ENCODE measurements at places on chromosomes 5 and 9.

DNA sequence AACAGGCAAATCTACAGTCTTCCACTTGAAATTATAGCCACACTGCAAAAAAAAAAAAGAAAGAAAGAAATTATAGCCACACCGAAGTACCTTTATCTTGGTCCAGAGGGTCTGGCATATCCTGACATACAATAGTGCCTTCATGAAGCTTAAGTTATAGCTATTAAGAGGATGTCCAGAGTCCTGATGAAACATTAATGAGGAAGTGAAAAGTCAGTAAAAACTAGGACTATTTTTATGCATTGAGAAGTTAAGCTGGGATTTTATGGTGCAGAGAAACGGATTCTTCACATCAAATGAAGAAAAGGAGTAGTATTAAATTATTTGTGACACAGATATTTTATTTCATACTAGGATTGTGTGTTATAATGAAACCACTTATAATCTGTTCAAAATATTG lies 123.9 kb downstream of the SV2C start:
- DNase-seq, result no peak

- DNase-seq, result no peak
Observed at GRCh38 chr9:111005746-111006470, 32.4 kb downstream of the LPAR1 start.

DNA sequence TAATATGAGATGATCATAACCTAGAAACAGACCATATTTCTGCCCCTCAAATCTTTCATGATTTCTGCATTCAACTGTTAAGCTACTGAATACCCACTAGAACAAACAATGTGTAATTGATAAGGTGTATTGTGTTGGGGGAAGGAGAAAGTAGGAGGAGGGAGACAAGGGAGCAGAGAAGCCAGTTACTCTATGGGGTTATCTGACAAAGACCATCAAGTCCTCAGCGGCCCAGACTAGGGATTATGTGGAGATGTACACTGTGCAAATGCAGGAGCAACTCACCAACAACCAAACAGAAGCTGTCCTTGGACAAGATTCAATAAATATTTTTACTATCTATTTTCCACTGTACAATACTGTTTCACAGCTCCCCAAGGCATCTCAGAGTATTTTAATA lies 2.7 kb downstream of the NRG2 start:
- no peak for DNase-seq

DNA sequence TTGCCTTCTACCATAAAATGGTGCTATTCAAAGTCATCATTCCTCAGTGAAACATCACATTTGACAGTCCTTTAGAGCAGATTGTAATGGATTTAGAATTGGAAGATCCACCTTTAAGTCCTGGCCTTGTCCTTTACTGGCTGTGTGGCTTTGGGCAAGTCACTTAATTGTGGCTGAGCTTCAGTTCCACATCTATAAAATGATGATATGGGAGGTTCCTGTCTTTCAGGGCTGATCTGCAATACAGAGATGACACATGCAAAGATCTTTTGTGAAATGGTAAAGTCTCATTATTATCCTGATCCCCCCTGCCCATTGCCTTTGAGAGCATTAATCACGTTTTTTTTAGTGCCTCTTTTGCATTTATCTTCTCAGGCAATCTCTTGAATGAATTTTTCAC lies 58.2 kb downstream of the ZFAND5 start:
- no peak for DNase-seq

DNA sequence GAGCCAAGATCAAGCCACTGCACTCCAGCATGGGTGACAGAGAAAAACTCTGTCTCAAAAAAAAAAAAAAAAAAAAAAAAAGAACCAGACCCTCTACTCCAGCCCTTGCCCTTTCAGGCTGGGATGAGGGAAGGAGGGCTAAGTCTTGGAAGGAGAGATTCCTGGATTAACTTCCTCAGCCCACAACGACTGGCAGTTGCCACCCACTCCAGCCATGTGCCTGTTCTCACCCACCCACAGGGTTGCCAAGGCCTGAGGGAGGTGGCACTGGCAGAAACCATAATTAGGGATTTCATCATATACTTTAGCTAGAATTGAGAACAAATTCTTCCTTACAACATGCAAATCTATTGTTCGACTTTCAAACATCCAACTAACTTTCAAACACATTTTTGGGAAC lies 87.8 kb upstream of the SLC30A5 start:
- DNase-seq, result no peak

DNA sequence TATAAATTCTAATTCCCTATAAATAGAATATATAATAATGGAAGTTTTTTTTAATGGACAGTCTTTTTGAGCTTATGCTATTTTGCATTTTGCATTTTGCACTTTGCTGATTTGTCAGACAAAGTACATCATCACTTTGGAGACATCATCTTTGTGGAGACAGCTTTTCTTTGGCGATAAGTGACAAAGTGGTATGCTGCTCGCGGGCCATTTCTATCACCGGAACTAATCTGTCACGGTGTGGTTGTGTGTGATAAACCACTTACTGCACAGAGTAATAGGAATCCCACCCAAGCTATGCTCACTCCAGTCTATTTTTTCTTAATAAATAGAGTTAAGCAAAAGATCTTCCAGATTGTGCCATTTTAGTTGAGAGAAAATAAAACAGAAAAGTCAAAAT lies 133.1 kb downstream of the MACIR start:
- DNase-seq, result no peak

GRCh38 chr9:129854588-129855110 lies 19.4 kb downstream of the USP20 start:
- no peak for DNase-seq

- DNase-seq, result no peak
Observed at GRCh38 chr5:126097876-126098275, 325.3 kb upstream of the GRAMD2B start.

DNA sequence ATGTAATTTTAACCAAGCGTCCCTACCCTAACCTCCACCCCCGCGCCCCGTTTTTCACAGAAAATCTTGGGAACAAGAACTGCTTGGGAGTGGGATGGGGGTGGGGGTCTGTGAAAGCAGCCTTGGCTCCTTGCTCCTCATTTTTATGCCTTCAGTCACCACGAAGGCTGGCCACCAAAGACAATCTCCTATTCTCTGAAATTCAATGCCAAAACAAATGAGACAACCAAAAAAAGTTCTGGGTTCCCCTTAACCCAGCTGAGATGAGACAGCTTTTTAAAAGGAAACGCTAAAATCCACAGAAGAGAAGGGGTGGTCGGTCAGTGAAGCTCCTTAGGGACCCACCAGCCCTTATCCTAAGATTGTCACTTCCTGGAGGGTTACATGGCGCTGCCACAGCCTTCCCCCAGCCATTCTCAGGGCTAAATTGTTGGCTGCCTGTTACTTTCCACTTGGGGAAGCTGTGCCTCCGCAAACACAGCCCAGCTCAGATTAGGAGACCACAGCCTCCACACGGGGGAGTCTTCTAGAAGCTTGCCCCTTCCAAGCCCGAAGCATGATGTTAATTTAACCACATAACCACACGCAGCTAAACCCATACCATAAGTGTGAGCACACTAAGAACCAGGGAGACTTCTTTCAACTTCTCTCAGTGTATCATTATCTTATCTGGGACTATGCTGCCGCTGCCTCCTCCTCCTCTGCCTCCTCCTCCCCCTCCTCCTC lies 136.3 kb downstream of the FOXD1 start:
- no peak for DNase-seq

- DNase-seq, result no peak
Observed at GRCh38 chr5:90803876-90804275, 245.3 kb downstream of the ADGRV1 start.

DNA sequence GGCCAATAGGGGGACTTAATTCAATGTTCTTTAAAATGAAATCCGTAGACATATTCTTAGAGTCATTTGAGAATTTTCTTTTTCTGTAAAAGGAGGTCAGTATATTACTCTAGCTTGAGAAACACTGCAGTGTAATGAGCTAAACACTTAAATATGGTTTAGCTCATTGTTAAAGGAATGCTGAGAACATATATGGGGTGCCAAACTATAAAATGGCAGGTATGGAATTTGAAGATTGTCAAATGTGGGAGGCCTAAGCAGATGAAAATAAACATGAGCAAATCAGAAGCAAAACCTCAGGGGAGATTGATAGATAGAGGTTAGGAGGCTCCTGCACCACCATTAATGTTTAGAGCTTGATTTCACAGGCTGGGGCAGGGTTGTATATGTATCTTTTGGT lies 57.9 kb downstream of the STX17 start:
- DNase-seq, result no peak

DNA sequence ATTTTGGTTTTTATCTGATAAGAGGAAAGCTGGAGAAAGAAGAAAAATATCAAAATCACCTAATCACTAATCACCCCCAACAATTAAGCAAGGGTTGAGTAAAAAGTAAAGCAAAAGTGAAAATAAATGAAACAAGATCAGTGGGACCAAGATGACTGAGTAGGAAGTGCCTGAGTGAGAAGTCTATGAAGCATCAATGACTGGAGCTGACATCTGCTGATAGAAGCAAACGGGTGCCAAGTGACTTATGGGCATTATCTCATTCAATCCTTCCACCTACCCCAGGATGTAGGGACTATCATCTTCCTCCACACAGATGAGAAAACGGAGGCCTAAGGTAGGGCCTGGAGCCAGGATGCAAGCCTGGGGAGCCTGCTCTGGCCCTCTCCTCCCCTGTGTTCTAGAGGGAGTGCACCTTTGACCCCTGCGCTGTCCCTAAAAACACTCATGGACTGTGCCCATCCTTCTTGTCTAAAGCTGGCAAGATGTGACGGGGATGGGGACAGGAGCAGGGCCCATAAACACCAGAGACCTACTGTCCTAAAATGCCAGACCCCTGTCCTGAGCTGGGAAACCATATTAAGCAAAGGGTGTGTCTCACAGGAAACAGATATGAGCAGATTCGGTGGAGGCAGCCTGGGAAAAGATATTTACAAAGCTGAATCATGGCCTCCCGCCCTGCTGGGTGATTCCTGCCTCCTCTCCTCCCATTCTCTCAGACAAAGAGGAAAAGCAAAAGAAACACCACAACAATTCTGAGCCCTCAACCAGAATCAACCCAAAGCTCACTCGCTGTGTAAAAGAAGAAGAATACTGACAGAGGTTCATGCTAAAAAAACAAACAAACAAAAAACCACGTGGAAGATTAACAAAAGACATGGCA lies 116.0 kb downstream of the AUH start:
- no peak for DNase-seq

GRCh38 chr5:136137497-136138220 lies 5.0 kb downstream of the SMAD5 start:
- no peak for DNase-seq

DNA sequence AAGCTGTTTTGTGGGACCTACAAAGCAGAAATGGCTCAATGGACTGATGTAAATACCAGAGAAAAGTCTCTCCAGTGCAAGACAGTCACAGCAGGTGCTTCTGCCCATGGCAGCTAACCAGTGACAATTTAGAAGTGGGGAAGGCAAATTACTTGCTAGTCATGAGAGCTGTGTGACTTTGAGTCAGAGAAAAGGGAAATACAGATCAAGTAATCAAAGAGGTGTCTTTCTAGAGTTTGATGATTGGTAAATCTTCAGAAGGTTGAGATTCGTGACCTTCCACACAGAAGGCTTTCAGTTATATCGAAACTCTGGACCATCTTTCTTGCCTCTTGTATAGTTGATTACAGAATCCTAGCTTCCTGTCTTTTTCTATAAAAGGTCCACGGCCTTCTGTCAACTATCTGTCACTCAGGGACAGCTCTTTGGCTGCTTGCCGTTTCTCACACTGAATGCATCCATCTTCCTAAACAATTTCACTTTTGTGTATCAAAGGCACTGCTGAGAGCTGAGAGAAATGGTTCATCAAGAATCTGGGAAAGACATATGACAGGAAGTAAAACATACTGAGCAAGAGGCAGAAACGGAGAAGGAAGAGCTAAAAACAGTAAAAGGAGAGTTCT lies 993.9 kb upstream of the ACO1 start:
- DNase-seq, result no peak

DNA sequence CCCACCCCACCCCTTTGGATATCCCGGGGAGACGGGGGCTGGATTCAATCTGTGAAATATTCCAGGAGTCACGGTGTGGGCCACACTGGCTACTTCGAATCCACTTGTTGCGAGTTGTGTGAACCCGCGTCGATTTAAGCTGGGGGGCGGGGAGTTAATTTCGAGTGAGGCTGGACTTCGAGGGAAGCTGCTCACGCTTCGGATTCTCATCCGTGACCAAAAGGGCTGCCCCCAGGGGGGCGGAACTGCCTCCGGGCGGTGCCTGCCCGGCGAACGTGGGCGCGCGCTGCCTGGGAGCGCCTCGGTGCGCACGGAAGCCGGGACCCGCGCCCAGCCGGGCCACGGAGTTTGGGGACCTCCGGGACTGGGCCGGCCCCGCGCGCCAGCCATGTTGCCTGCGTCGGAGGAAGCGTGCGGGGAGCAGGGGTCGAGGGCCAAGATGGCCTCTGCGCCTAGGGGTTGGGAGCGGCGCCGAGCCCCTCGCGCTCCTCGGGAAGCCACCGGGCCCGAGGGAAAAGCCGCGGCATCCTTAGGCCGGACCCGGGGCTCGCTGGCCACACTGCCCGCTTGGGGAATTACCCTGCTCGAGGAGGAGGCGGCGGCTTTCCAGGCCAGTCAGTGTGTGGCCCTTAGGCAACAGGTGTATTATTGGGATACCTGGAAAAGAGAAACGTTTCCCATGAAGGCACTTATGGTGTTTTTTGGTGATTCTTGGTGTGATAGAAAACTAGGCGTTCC lies 975 bp downstream of the OCLN start:
- no peak for DNase-seq

DNA sequence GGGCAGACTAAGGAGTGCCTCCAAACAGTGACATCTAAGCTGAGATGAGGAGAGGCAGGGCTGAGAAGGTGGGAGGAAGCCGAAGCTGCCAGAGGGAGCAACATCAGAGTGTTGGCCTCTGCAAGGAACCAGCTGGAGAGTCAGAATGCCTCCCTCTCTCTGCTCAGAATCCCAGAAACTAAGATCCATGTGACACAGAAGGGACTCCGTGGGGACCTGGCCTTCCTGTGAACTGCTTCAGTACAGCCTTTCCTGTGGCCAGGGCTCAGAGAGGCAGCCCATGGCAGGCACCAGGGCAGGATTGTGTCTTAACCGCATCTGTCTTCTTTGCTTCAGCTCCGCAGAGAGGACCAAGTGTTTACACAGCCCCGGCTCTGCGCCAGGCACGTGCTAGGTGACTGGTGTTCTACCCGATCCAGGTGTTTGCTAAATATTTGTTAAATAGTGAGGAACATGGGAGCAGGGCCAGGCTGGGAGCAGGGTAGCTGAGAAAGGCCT lies 33.5 kb downstream of the KCNMB1 start:
- no peak for DNase-seq

GRCh38 chr9:76561900-76562299 lies 102.9 kb downstream of the GCNT1 start:
- no peak for DNase-seq

GRCh38 chr5:135456238-135457099 lies 4.3 kb upstream of the TIFAB start:
- no peak for DNase-seq
